Activated CD4-positive, alpha-beta T cell treated with anti-CD3 and anti-CD28 coated beads, Interleukin-2, amount 10 ng/mL, durations not matched to agents 24 days and 14 days (primary cell): ENCODE measurements at places on chromosomes 12 and 14.

DNA sequence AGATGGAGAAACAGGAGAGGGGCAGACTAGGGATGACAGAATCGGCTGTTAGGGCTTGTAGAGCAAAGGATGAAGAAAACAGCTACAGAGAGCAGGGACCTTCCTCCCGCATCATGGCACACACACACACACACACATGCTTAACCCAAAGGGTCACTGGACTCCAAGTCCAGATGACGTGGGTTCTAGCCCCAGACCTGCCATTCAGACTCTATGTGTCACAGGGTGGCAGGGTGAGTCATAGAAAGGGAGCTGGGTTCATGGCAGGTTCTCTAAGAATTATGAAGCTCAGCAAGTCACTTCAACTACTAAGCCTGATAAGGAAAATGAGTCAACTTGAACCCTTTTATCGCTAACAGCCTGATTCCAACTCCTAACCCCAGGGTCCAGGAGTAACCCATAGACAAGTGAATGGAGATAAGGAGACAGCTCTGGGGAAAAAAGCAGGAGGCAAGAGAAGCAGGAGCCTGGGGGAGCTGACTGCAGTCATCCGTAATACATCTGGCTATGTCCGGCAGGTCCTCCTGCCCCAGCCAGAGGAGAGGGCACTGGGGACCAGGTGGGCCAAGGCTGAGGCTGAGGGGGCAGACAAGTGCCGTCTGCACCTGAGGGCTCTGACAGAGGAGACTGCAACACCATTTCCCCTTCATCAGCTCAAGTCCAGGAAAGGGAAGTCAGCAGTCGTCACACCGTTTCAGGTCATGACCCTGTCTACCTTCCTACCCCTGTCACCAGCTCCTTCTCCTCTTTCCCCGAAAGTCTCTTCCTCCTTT lies 3.6 kb upstream of the TNFRSF1A start:
- no peaks in the 10 kb centered on the region for H3K27me3 ChIP-seq
- peaks cover 5% of the 10 kb centered on the region for H3K36me3 ChIP-seq
- H3K4me1 ChIP-seq, result peaks cover 45% of the 10 kb centered on the region

DNA sequence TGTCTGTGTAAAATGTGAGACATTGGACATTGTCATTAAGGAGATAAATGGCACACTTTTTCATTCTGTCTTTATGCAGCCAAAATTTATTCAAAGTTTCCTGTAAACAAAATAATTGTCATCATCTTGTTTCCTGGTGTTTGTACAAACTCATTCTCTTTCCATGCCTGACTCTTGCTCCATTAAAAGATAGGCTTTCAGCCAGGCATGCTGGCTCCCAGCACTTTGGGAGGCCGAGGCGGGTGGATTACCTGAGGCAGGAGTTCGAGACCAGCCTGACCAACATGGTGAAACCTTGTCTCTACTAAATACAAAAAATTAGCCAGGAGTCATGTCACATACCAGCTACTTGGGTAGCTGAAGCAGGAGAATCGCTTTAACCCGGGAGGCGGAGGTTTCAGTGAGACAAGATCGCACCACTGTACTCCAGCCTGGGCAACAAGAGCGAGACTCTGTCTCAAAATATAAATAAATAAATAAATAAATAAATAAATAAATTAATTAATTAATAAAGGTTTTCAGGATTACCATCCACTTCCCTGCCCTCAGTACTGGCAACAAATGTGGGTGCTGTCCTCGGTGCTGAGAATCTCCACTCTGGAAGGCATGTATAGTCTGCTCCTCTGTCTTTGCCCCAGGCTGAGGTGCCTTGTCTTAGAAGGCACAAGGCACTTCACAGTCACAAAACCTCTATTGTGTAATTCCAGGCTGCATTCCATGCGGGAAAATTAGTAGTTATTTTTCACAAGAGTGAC lies 83.2 kb downstream of the PAH start:
- H3K4me1 ChIP-seq, result no peaks in the 10 kb centered on the region
- no peak for DNase-seq
- no peaks in the 10 kb centered on the region for H3K36me3 ChIP-seq
- no peak overlapping the region for H3K4me3 ChIP-seq
- no peaks in the 10 kb centered on the region for H3K27me3 ChIP-seq
- H3K27ac ChIP-seq, result no peak overlapping the region

- peaks cover 2% of the 10 kb centered on the region for H3K27me3 ChIP-seq
- H3K4me1 ChIP-seq, result no peaks in the 10 kb centered on the region
- H3K36me3 ChIP-seq, result no peaks in the 10 kb centered on the region
- H3K4me3 ChIP-seq, result no peak overlapping the region
These were observed 49.4 kb downstream of the MOK start for GRCh38 chr14:102255401-102256190.

- H3K4me3 ChIP-seq, result no peak overlapping the region
- H3K4me1 ChIP-seq, result peaks cover 23% of the 10 kb centered on the region
- H3K36me3 ChIP-seq, result peaks cover 29% of the 10 kb centered on the region
These were observed 6.2 kb downstream of the KLHDC2 start for GRCh38 chr14:49774106-49774505.

DNA sequence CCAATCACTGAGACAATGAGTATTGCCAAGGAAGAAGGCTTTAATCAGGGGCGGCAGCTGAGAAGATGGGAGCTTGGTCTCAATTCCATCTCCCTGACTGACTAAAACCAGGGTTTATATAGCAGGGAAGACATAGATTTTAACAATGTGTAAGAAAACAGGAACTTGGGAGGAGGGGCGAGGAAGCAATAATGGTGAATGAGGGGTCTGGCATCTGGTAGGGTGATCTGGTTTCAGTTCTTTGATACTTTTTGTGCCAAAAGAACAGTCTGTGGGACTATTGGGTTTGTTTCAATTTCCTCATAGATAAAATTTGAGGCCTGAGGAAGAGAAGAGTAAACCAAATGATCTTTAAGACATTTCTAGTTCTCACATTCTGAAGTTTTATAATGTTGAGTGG lies 49.2 kb downstream of the FUT8 start:
- H3K4me3 ChIP-seq, result peak overlapping the region; percentile 9
- peaks cover 70% of the 10 kb centered on the region for H3K36me3 ChIP-seq
- DNase-seq, result no peak
- no peaks in the 10 kb centered on the region for H3K27me3 ChIP-seq

- H3K36me3 ChIP-seq, result no peaks in the 10 kb centered on the region
- no peaks in the 10 kb centered on the region for H3K4me1 ChIP-seq
- H3K27me3 ChIP-seq, result peaks cover 9% of the 10 kb centered on the region
- H3K4me3 ChIP-seq, result no peak overlapping the region
These were observed 20.0 kb downstream of the BEST3 start for GRCh38 chr12:69679119-69679518.

DNA sequence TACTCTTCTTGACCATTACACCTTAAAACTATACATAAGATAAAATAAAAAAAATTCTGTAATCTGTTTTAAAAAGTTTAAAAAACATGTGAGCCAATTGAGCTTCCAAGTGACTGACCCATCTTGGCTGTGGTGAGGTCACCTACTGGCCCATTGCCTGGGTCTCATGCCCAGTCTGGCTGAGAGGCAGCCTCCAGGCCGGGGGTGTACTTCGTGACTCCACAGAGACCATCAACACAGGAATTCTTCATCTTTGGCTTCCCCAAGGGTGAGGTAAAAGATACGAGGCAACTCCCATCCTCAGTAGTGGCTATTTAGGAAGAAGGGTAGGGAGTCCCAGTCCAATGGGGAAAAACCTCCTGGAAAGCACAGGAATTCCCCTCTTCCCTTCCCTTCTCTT lies 113.2 kb downstream of the APAF1 start:
- no peak for DNase-seq
- peaks cover 15% of the 10 kb centered on the region for H3K4me1 ChIP-seq
- no peaks in the 10 kb centered on the region for H3K36me3 ChIP-seq
- peaks cover 8% of the 10 kb centered on the region for H3K27me3 ChIP-seq
- H3K27ac ChIP-seq, result no peak overlapping the region

DNA sequence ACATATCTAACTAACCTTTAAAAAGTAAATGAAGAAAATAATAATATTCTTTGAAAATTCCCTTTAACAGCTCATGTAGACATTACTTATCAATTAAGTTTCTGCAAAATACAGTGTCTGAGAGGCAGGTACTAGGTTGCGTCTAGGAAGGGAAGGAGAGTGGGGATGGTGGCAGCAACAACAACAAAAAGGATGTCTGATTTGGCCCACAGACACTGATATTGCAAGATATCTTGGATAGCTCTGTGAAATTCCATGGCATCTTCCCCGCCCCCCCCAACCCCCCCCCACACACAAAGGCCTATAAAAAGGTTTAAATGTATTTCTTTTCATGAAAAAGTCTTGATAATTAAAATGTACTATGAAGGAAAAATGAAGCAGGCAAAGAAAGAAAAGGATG lies 41.6 kb upstream of the AP4S1 start:
- H3K27ac ChIP-seq, result no peak overlapping the region
- H3K36me3 ChIP-seq, result peaks cover 2% of the 10 kb centered on the region
- peaks cover 3% of the 10 kb centered on the region for H3K4me1 ChIP-seq

GRCh38 chr12:496736-497135 lies 37.0 kb downstream of the B4GALNT3 start:
- H3K27ac ChIP-seq, result no peak overlapping the region
- H3K36me3 ChIP-seq, result no peaks in the 10 kb centered on the region
- peaks cover 8% of the 10 kb centered on the region for H3K27me3 ChIP-seq
- DNase-seq, result no peak
- H3K4me3 ChIP-seq, result no peak overlapping the region

GRCh38 chr12:104356231-104357115 lies 52.9 kb downstream of the EID3 start:
- H3K27ac ChIP-seq, result no peak overlapping the region
- H3K36me3 ChIP-seq, result peaks cover 13% of the 10 kb centered on the region

DNA sequence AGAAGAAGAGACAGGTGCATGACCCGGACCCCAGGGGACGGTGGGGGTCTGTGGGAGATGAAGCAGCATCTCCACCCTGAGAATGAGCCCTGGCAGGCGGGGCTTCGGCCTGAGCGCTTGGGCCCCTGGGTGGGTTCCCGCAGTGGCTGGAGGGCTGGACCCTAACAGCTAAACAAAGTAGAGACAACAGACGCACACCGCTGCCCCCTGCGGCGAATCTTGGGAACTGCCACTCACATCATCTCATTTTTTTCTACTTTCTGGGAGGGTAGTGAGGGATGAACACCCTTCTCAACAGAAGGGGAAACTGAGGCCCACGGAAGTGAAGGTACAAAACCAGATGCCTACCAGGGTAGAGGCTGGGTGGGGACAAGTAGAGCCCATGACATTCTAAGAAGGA lies 104.7 kb downstream of the RFLNA start:
- no peak overlapping the region for H3K27ac ChIP-seq
- H3K4me3 ChIP-seq, result no peak overlapping the region
- H3K36me3 ChIP-seq, result peaks cover 12% of the 10 kb centered on the region
- peak; percentile 75 for DNase-seq
- H3K4me1 ChIP-seq, result peaks cover 3% of the 10 kb centered on the region

GRCh38 chr14:61525293-61526011 lies 169.9 kb upstream of the HIF1A start:
- peak overlapping the region; percentile 65 for H3K27ac ChIP-seq
- peak overlapping the region; percentile 66 for H3K4me3 ChIP-seq
- no peaks in the 10 kb centered on the region for H3K27me3 ChIP-seq
- H3K4me1 ChIP-seq, result peaks cover 77% of the 10 kb centered on the region

DNA sequence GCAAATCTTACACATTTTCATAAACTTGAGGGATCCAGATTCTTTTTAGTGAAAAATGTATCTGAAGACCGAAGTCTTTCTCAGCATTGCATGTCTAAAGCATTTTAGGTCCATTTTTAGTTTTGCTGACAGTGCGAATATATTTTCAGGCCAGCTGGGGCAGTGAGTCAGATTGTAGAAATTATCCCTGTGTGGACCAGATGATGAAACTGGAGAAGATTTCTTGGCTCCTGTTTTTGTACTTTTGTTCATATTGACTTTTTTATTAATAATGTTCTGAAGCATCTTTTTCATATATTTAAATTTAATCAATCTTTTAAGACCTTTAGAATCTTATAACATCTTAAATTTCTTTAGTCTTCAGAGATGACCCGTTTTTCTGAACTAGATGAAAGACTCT lies 173.1 kb downstream of the FLRT2 start:
- DNase-seq, result no peak
- H3K36me3 ChIP-seq, result no peaks in the 10 kb centered on the region

GRCh38 chr12:130017591-130018449 lies 114.0 kb upstream of the TMEM132D start:
- H3K27ac ChIP-seq, result no peak overlapping the region
- no peaks in the 10 kb centered on the region for H3K27me3 ChIP-seq
- no peaks in the 10 kb centered on the region for H3K4me1 ChIP-seq
- no peaks in the 10 kb centered on the region for H3K36me3 ChIP-seq

GRCh38 chr12:125983784-125984500 lies 918.7 kb downstream of the AACS start:
- no peak overlapping the region for H3K4me3 ChIP-seq
- H3K27me3 ChIP-seq, result peaks cover 6% of the 10 kb centered on the region
- no peaks in the 10 kb centered on the region for H3K36me3 ChIP-seq
- no peak overlapping the region for H3K27ac ChIP-seq
- DNase-seq, result no peak

DNA sequence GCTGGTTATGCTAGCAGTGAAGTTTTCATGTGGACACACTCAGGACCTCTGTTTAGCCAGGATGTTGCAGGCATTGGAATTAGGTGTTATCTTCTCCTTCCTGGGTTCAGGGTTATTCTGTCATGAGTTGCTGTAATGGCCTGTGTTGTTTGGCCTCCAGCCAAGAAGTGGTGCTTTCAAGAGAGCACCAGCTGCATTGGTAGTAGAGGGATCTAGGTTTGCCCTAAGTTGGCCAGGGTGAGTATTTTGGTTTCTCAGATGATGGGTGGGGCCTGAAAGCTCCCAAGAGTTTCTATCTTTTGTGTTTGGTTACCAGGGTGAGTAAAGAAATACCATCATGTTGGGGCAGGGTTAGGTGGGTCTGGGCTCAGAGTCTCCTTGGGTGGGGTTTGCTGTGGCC lies 2.7 kb upstream of the GZMH start:
- no peak overlapping the region for H3K4me3 ChIP-seq
- peak; percentile 55 for DNase-seq
- H3K4me1 ChIP-seq, result peaks cover 61% of the 10 kb centered on the region

- no peak for DNase-seq
- no peak overlapping the region for H3K4me3 ChIP-seq
- H3K27me3 ChIP-seq, result no peaks in the 10 kb centered on the region
These were observed 76.4 kb downstream of the PPP1R12A start for GRCh38 chr12:79858518-79858917.

GRCh38 chr12:120215357-120215735 lies 14.4 kb upstream of the RPLP0 start:
- H3K4me1 ChIP-seq, result peaks cover 2% of the 10 kb centered on the region
- no peak overlapping the region for H3K27ac ChIP-seq
- H3K4me3 ChIP-seq, result no peak overlapping the region
- no peaks in the 10 kb centered on the region for H3K27me3 ChIP-seq
